ENCODE measurements at places on chromosomes 2 and 18. TPM values are rescaled to one million over a fixed set of nuclear protein-coding genes. Genes with fewer than 3 reads are reported as not detected.

GRCh38 chr2:172048508-172049503 lies 36.5 kb upstream of the DLX1 start:
- no peak for DNase-seq
- H3K4me1 ChIP-seq = peaks cover 5% of the 10 kb centered on the region
- H3K4me3 ChIP-seq = no peak overlapping the region
- no peak overlapping the region for H3K27ac ChIP-seq
- no peaks in the 10 kb centered on the region for H3K27me3 ChIP-seq

DNA sequence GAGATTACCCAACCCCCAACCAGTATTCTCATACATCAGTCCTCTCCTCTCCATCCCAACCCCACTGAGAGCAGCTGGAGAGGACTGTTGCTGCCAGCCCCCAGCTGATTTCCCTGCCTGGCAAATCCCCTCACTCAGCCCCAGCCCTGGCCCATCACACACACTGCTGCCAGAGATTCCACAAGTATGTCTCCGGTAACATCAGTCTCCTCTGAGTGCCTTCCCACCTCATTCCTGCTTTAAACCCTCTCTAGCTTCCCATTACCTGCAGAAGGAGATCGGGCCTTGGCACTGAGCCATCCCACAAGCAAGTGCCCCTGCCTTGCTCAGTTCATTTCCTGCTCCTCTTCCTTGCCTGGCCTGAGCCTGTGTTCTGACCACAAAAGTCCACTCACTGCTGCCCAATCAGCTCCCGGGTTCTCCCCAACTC lies 50.6 kb upstream of the ZFP36L2 start:
- H3K4me1 ChIP-seq = peaks cover 6% of the 10 kb centered on the region
- no peaks in the 10 kb centered on the region for H3K27me3 ChIP-seq
- no peak overlapping the region for H3K4me3 ChIP-seq
- H3K27ac ChIP-seq = no peak overlapping the region

DNA sequence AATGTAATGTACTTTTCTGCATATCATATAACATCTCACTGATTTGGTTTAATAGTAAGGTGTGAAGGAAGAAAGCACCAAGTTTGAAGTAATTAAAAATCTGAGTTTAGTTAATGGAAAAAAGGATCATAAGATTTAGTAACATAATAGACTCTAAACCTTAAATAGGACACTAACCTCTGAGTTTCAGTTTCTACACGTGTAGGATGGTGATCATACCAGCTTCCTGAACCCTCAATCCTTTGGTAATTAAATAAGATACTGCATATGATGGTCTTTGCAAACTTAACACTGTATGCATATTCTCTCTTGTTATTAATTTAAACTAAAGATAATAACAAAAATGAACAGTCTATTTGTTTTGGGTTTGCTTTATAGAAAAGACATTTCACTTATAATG lies 216.8 kb downstream of the NUP35 start:
- no peak for DNase-seq
- no peaks in the 10 kb centered on the region for H3K4me1 ChIP-seq
- no peak overlapping the region for H3K27ac ChIP-seq
- peaks cover 2% of the 10 kb centered on the region for H3K27me3 ChIP-seq
- H3K4me3 ChIP-seq = no peak overlapping the region
- H3K36me3 ChIP-seq = no peaks in the 10 kb centered on the region

DNA sequence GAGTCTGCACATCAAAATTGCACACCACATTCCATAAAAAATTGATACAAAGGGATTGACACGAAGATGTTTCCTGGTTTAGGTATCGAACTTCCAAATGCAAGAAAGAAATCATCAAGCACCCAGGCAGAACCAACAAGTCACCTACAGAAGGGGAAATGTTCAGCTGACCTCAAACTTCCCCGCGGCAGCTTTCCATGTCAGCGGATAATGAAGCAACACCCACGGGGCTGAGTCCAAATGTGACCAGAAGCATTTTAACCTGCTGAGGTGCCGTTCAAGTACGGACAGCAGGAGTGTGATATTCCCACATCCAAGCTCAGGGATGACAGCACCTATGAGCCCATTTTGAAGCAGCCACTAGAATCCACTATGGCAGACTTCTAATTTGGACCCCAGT lies 124.9 kb downstream of the GALNT14 start:
- no peak overlapping the region for H3K27ac ChIP-seq
- no peaks in the 10 kb centered on the region for H3K27me3 ChIP-seq
- no peaks in the 10 kb centered on the region for H3K4me1 ChIP-seq

The RND3 gene
- not detected for total RNA-seq

The LYG1 gene
- total RNA-seq = 1.6 TPM

The PPIL3 gene
- total RNA-seq = 47.7 TPM
